ENCODE measurements at places on chromosomes 12 and 14. TPM values are rescaled to one million over a fixed set of nuclear protein-coding genes. Genes with fewer than 3 reads are reported as not detected.

GRCh38 chr12:114864837-114865551, 181.0 kb upstream of the TBX3 start:
- DNase-seq: no peak

DNA sequence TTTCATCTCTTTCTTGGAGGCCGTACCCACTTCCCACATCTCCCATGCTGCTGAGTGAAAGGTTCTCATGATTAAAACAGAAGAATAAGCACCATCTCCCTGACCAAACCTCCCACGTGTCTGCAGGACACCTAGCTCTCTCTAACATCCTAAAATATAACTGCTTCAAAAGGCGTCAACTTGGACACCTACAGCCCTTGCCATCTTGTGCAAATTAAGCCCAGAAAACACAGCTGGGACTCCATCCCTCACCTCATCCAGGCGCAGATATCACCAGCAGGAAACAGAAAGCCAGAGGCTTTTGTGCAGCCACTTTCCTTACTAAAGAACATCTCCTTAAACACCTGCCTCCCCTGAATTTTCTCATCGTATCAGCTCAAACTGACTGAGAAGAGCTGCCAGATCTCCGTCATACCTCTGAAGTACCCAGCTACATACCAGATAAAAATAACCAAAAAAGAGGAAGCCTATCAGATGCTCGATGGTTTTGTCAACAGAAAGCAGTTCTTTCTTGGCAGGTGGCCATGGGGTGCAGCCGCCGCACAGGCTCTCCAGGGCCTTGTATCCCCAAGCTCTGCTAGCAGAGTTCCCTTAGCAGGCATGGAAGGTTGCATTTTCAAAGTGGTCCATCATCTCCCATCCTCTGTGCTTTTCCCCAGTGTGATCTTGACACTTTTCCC, 28.8 kb downstream of the MAP3K9 start:
- no peak for DNase-seq

DNA sequence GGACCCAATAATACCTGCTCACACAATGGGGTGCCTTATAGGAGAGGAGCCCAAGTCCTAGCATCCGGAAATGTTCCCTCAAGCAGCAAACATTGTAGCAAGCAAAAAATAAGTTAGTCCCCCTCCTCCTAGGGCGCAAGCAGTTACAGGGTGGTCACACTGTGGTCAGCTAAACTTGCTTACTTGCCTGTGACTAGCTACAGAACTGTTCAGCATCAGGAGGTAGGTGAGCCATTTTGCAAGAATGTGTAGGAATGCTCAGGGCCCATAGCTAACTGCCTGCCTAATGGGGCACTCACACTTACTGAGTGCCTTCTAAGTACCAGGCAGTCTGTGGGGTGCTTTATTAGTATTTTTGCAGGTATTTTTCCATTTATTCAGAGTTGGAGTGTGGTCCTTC, 154.6 kb upstream of the GRIN2B start:
- no peak for DNase-seq

- no peak for DNase-seq
Observed at GRCh38 chr14:22492622-22493542, 96.1 kb downstream of the DAD1 start.

- DNase-seq: no peak
Observed at GRCh38 chr14:58771016-58771415, 133.3 kb downstream of the DACT1 start.

DNA sequence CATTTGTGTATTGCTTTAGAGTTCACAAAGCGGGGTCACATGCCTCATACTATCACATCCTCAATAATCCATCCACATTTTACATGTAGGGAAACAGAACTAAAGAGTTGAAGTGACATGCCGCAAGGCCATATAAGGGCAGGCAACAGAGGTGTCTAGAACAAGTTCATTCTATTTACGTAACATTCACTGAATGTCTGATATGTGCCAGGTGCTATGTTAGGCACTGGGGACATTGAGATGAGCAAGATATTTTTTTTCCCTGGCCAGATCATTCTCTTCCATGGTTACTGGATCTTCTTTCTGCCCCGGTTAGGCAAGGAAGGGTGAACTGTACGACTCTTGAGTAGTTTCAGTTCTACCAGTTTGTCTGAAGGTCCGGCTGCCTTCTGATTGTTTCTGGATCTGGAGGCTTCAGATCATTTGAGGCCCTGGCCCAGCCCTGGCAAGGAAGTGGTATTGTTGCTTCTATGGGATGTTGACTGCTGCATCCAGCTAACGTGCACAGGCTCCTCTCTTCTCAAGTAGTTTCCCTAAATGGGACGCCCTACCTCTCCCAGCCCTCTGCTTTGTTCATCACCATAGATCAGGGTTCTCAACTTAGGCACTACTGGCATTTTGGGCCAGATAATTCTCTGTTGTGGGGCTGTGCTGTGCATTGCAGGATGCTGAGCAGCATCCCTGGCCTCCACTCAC, 12.1 kb downstream of the GPATCH2L start:
- DNase-seq: no peak

DNA sequence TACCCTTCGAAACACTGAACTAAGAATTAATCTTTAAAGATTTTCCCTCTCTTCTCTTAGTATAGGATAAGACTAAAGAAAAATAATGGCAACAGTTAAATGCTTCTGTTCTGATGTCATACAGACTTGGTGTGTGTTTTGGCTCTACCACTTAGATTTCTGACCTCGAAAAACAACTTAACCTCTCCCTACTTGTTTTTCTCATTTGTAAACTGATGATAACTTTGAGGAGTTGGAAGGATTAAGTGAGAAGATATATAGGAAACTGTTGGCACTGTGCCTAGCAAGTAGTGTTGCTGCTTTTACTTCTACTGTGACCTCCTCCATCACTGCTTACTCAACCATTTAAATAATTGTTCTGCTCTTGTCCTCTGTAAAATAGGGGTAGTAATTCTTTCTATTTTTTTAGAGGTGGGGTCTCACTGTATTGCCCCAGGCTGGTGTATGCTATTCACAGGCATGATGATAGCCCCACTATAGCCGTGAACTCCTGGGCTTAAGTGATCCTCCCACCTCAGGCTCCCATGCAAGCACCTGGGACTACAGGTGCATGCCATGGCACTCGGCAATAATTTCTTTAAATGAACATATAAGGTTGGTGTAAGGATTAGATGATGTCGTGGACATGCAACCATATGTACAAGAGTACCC, 22.4 kb downstream of the PALS1 start:
- no peak for DNase-seq

TRMT5 gene
- 2.9 TPM for total RNA-seq

RBMS2 gene
- total RNA-seq: 20.6 TPM

ACRBP gene
- total RNA-seq: 0.74 TPM

INSM2 gene
- total RNA-seq: 0.98 TPM

CLEC12A gene
- total RNA-seq: not detected
